Stimulated activated CD8-positive, alpha-beta memory T cell treated with anti-CD3 and anti-CD28 coated beads, Interleukin-2, amount 100 ng/mL, for 48 hours (primary cell): ENCODE measurements at places on chromosomes 2 and 18.

- DNase-seq, result no peak
Observed at GRCh38 chr2:73933194-73933593, 6.5 kb downstream of the DGUOK start.

DNA sequence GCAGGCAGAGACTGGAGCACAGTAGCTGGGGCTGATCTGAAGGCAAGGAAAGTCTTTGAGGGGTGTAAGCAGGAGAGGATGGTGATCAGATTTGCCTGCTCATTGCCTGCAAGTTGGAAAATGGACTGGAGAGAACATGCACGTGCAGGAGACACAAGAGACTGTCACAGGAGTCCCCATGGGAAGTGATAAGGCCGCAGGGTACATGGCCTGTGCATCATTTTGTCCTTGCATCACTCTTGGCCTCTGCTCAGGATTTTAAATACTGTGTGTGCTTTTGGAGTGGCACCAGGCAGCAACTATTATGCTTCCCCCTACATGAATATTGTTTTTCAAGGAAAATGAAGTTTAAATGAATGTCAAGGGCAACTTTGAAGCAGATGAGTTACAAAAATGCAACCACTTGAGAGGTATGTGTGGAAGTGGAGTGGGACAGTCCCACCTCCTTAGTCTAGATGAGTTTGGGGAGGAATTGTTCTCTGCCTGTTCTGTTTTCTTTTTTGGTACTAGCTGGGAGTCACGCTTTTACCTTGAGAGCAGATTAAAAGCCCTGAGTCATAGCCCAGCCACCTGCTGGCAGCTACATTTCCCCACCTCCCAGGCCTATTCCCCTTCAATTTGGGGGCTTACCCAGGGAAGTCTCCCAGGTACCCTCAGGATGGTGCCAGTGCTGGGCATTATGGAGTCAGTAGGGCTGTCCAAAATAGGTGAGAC, 19.3 kb downstream of the MAPK4 start:
- no peak for DNase-seq

GRCh38 chr18:7584646-7585275, 17.6 kb downstream of the PTPRM start:
- no peak for DNase-seq

DNA sequence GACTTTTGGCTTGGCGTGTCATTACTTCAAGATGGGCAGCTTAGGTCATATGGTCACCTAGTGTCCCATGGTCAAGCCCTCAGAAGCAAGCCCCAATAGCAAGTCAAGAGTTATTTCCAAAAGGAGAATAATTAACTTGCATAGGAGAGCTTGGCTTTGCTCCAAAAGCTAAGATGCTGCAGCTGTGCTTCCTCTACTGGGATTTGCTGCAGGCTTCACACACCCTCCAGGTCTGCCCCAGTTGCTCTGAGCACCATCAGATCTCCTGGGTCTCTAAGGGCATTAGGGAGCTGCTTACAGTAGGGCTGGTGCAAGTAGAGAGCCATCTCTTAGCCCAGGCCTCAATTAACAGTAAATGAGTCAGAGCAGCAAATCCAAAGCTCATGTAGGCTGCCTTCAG, 46.6 kb downstream of the THUMPD2 start:
- DNase-seq, result no peak

- DNase-seq, result no peak
Observed at GRCh38 chr2:63073994-63074393, 23.4 kb downstream of the OTX1 start.

DNA sequence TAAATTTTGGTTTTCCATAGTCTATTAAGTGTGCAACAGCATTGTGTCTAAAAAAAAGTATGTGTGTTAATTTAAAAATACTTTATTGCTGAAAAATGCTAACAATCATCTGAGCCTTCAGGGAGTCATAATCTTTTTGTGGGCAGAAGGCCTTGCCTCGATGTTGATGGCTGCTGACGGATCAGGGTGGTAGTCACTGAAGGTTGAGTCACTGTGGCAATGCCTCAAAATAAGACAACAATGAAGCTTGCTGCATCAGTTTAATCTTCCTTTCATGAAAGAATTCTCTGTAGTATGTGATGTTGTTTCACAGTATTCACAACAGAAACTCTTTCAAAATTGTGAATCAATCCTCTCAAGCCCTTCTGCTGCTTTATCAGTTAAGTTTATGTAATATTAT, 31.3 kb downstream of the HDHD2 start:
- DNase-seq, result no peak

- DNase-seq, result no peak
Observed at GRCh38 chr2:200624658-200625057, 38.8 kb downstream of the AOX1 start.

DNA sequence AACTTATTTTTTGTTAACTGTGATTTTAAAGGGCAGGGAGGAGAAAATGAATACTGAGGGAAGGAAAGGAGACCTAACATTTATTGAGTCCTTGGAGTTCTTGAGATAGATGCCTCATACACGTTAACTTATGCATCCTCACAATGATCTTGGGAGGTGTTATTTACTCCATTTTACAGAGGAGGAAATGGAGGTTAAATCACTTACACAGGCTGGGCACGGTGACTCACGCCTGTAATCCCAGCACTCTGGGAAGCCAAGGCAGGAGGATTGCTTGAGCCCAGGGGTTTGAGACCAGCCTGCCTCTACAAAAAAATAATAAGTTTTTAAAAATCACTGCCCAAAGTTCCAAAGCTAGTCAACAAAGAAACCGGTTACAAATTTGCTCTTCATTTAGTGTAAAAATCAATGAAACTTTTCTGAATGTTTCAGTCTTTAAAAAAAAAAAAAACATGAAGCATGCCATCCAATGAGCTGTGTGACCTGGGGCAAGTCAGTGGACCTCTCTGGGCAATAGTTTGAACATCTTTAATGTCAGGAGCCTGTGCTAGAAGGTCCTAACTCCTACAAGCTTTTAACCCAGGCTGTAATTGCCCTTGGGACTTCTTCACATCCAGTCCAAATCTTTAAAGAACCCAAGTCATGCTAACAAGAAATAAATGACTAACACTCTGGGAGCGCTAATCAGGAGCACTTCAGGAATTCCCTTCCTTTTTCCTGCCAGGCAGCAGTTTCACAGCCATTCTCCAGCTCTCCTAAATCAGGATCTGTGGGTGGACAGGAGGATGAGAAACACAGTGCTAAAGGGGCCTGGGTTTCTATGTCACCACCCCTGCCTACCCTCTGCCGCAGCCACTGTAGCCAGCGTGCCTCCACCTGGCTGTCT, 176.4 kb downstream of the TMEM247 start:
- DNase-seq, result no peak

GRCh38 chr2:36902385-36903120, 63.8 kb downstream of the STRN start:
- no peak for DNase-seq

GRCh38 chr2:162025121-162025911, 48.7 kb downstream of the DPP4 start:
- no peak for DNase-seq

GRCh38 chr2:45652090-45653031, 886 bp downstream of the PRKCE start:
- DNase-seq, result no peak

GRCh38 chr2:30321466-30321865, 90.1 kb downstream of the LBH start:
- DNase-seq, result no peak

DNA sequence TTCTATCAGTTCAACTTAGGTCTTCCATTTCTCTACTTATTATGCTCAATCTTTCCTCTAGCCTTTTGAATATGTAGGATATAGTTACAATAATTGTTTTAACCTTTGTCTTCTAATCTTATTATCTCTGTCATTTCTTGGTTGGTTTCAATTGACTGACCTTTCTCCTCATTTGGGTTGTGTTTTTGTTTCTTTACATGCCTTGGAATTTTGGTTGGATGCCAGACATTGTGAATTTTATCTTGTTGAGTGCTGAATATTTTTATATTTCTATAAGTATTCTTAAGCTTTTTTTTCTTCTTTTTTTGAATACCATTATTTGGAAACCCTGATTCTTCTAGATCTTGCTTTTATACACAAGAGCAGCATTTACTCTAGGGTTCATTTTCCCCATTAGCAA, 30.7 kb upstream of the TMEM247 start:
- no peak for DNase-seq

GRCh38 chr2:122486086-122486485, 730.6 kb downstream of the TSN start:
- no peak for DNase-seq

- no peak for DNase-seq
Observed at GRCh38 chr2:234996069-234996940, 44.5 kb downstream of the SH3BP4 start.

- DNase-seq, result no peak
Observed at GRCh38 chr2:26911911-26912861, 58.3 kb upstream of the MAPRE3 start.

DNA sequence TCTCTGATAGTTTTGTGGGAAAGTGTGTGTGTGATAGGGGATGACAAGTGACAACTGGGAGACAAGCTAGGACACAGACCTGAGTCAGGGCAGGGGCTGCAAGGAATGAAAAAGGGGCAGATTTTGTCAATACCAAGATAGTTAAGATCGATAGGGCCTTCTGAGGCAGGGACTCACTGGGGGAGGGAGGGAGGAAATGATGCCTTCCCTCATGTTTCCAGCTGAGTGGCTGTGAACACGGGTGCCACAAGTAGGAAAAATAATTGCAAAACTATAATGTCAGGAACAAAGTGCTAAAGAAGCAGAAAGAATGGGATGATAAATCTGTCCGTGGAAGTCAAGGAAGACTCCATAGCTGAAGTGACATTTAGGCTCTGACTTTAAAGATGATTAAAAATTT, 24.2 kb downstream of the CDH2 start:
- DNase-seq, result no peak

GRCh38 chr2:207255565-207256470, 90.1 kb upstream of the KLF7 start:
- no peak for DNase-seq

DNA sequence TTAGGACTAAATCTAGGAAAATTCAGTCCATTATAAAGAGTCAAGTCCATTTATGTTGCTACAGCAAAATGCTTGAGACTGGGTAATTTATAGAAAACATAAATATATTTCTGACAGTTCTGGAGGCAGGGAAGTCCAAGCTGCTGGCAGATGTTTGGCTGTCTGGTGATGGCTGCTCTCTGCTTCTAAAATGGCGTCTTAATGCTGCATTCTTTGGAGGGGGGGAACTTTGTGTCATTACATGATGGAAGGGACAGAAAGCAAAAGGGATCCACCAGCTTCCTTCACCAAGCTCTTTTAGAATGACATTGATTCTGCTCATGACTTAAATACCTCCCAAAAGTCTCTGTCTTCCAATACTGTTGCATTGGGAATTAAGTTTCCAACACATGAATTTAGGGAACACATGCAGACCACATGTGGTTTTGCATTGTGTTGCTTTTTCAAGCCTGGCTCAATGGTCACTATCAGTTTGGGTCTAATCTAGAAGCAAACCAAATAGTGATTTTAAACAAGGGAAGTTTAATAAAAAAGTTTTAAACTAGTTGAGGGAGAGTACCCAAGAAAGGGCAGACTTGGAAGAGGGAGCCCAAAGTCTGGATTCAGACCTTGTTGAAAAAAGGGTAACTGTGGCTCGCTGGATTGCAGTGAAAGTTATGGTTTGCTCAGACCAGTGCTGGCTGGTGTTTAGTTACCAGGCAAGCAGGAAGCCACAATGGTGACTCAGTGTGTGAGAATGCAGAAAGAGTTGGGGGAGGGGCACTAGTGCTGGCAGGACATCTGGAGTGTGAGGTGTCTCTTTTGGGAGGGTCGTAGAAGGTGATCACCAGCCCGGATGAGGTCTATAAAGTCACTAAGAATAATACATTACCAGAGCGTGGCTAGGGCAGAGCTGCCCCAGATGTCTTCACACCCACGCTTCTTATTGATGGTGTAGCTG, 30.8 kb downstream of the C18orf54 start:
- DNase-seq, result peak; percentile 6

GRCh38 chr2:197137231-197137630, 173.3 kb downstream of the ANKRD44 start:
- no peak for DNase-seq

GRCh38 chr2:72114693-72115051, 33.0 kb downstream of the CYP26B1 start:
- no peak for DNase-seq

- DNase-seq, result no peak
Observed at GRCh38 chr2:11058129-11058528, 97.1 kb upstream of the SLC66A3 start.

DNA sequence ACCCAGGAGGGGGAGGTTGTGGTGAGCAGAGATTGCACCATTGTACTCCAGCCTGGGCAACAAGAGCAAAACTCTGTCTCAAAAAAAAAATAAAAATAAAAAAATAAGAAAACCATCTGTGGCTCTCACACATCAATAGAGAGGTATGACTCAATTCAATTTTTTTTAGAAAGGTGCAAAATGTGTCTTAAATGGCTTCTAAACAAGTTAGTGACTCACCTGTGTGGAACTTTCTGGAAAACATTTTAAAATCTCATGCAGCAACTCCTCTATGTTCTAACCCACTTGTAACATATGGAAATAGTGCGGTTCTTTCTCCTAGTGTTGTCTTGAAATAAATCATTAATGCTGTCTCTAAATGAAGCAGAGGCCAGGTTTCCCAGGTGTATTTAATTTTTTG, 10.7 kb upstream of the SULT1C4 start:
- DNase-seq, result no peak

DNA sequence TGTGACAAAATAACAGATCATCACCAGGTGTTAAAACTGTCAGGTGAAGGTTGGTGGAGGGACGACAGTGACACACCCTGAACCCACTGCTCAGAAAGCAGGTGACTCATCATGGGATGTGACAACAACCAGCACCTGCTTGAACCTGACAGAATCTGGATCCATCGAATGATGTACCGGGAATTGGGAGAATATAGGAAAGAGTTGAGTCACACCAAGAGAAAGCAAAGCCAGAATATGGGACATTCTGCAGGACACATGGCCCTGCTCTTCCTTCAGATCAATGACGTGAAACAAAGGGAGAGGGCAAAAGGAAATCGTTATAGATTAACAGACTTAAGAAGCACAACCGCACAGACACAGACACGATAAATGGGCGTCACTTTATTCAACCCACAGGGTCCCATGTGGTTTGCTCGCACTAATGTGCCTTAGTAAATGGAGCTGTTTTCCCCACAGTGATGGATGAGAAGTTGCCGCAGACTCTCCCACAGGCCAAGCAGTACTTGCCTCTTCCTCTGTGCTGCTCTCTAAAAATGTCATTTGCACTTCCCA, 100.1 kb downstream of the CRACDL start:
- DNase-seq, result no peak

- no peak for DNase-seq
Observed at GRCh38 chr2:175012516-175012915, 7.3 kb upstream of the CHN1 start.

- DNase-seq, result no peak
Observed at GRCh38 chr2:170925923-170926322, 3.1 kb upstream of the GORASP2 start.

- no peak for DNase-seq
Observed at GRCh38 chr2:113160962-113161361, 12.8 kb upstream of the PSD4 start.

GRCh38 chr2:193583638-193584400, 1389.1 kb upstream of the TMEFF2 start:
- DNase-seq, result no peak

- DNase-seq, result no peak
Observed at GRCh38 chr2:30777661-30778505, 29.4 kb downstream of the CAPN13 start.

GRCh38 chr2:65050931-65051330, 5.3 kb upstream of the CEP68 start:
- DNase-seq, result no peak

- DNase-seq, result no peak
Observed at GRCh38 chr2:83899271-83899670, 559.8 kb downstream of the SUCLG1 start.
